ENCODE measurements at places on chromosomes 6 and 20.
A peak's percentile ranks its signal among the peaks of the same experiment; 100 is the strongest.

- H3K4me1 ChIP-seq, result no peaks in the 10 kb centered on the region
- no peaks in the 10 kb centered on the region for H3K27me3 ChIP-seq
- no peaks in the 10 kb centered on the region for H3K36me3 ChIP-seq
These were observed 48.7 kb upstream of the RSPO3 start for GRCh38 chr6:127069659-127070279.

GRCh38 chr20:62975812-62976508 is 23.5 kb downstream of the SLC17A9 start:
- H3K4me3 ChIP-seq, result no peak overlapping the region
- H3K27me3 ChIP-seq, result peaks cover 86% of the 10 kb centered on the region
- H3K36me3 ChIP-seq, result no peaks in the 10 kb centered on the region
- H3K27ac ChIP-seq, result no peak overlapping the region
- H3K4me1 ChIP-seq, result peaks cover 11% of the 10 kb centered on the region

GRCh38 chr6:7445885-7446461 is 56.4 kb downstream of the RIOK1 start:
- no peaks in the 10 kb centered on the region for H3K27me3 ChIP-seq
- no peak overlapping the region for H3K27ac ChIP-seq
- H3K4me3 ChIP-seq, result no peak overlapping the region
- DNase-seq, result no peak
- no peaks in the 10 kb centered on the region for H3K36me3 ChIP-seq

DNA sequence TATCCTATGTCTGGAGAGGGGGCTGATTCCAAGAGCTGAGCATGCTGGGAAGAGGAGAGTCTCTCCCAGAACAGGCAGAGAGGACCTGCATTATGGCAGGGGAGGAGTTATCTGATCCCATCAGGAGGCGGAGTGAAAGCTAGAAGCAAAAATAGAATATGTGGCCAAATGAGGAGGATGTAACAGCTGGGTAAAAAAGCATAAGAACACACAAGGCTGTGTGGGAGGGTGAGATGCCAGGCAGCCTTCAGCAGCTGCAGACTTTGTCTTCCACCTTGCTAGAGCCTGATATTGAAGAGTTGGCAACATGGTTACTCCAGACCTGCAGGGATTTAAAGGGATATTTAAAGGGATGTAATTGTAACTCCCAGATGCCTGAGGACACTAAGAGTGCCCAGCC is 167.1 kb downstream of the PTPRT start:
- no peaks in the 10 kb centered on the region for H3K36me3 ChIP-seq
- H3K27ac ChIP-seq, result no peak overlapping the region
- no peak for DNase-seq
- H3K4me3 ChIP-seq, result no peak overlapping the region
- H3K4me1 ChIP-seq, result no peaks in the 10 kb centered on the region

DNA sequence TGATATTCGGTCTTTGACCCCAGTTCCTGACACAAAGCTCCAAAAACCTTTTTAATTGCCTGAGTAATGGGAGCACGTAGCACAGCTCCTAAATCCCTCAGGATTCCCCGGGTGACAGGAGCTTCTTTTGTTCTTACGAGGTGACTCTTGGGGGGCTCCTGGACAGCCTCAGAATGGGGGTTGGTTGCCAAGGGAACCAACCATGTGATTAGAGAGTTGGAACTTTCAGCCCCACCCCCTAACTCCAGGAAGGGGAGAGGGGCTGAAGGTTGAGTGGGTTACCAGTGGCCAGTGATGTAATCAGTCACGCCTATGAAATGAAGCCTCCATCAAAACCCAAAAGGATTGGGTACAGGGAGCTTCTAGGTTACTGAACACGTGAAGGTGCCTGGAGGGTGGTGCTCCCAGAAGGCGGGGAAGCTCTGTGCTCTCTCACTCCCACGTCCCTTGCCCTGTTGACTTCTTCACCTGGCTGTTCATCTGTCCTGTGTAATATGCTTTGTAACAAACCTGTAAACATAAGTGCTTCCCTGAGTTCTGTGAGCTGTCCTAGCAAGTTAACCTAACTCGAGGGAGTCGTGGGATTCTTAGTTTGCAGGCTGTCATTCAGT is 89.5 kb downstream of the CHMP4B start:
- no peak overlapping the region for H3K27ac ChIP-seq
- no peak overlapping the region for H3K4me3 ChIP-seq
- no peaks in the 10 kb centered on the region for H3K4me1 ChIP-seq
- DNase-seq, result no peak
- H3K36me3 ChIP-seq, result no peaks in the 10 kb centered on the region

- peaks cover 48% of the 10 kb centered on the region for H3K4me1 ChIP-seq
- no peak overlapping the region for H3K4me3 ChIP-seq
- DNase-seq, result no peak
- H3K27ac ChIP-seq, result peak overlapping the region; percentile 30
- H3K36me3 ChIP-seq, result no peaks in the 10 kb centered on the region
- no peaks in the 10 kb centered on the region for H3K27me3 ChIP-seq
These were observed 12.1 kb upstream of the MRPS18A start for GRCh38 chr6:43699564-43700186.

DNA sequence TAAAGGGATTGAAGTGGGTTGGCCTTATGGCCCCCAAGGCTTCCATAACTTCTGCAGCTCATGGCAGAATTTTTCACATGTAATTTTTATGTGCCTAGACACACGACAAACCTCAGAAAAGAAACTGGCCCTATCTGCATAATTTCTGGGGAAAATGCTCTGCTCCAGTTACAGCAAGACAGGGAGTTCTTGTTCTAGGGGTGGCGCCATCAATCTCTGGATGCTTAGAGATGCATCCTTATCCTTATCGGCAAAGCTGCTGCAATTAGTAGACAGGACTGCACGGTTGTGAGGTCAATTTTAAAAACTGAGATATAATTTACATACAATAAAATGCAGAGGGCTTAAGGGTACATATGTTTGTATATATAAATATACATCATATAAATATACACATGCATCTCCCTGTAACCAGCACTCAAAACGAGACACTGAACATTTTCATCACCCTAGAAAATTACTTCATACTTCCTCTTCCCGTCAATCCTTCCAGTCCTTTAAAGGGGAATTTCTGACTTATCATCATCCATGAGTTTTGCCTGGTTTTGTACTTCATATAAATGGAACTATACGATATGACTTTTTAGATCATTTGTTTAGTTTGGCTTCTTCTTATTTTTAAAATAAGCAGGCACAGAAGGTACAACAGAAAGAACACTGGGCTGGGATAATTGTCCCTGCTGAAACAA is 10.2 kb downstream of the ELMO2 start:
- no peak for DNase-seq
- H3K36me3 ChIP-seq, result peaks cover 39% of the 10 kb centered on the region

All from upper lobe of right lung (tissue), 1 donor.